ENCODE measurements at places on chromosomes 6 and 20.

DNA sequence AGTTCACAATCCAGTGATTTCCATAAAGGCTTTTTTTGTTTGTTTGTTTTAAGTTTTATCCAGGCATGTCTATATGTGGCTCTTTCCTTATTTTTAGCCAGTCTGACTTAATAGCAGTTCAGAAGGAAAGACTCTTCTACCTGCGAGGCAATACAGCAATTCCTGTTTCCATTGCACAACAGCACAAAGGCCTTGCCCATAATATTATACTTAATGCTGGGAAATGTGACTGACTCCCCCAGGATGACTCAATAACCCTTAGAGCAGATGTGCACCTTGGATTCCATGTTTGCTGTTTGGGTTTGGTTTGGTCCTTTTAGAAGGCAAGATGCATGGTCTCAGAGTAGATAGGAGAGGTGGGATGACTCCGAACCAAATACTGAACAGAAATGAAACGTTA lies 184.1 kb downstream of the MTFR2 start:
- no peak for DNase-seq

- DNase-seq: no peak
These were observed 22.6 kb downstream of the DYNLT1 start for GRCh38 chr6:158621694-158622544.

DNA sequence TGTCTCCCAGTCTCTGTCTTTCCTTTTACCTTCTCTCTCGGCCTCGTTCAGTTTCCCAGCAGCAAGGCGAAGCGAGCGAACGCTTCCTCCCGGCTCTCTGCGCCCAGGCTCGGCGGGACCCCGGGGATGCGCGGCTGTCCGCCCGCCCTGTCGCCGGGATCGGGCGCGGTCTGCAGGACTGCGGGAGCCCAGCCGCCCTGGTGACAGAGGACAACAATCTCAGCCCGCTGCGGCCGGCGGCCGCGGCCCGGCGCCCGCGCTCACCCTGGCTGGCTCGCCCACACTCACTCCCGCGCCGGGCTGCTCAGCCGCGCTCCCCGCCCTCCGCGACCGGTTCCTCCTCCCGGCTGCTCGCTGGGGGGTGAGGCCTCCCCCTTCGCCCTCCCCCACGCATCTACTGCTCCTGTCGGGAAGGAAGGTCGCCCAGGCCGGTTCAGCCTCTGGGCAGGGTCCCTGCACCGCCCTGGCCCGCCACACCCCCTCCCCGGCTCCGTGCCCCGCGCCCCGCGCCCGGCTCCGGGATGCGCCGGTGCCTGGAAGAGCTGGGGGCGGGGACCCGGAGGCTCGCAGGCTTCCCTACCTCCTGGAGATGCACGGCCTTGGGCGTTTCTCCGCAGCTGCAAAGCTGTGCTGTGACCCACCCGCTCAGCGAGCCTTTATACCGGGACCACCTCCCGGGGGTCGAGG lies 410 bp downstream of the SYNE1 start:
- DNase-seq: peak; percentile 58

- DNase-seq: no peak
These were observed 18.1 kb downstream of the SLX4IP start for GRCh38 chr20:10453241-10453640.

DNA sequence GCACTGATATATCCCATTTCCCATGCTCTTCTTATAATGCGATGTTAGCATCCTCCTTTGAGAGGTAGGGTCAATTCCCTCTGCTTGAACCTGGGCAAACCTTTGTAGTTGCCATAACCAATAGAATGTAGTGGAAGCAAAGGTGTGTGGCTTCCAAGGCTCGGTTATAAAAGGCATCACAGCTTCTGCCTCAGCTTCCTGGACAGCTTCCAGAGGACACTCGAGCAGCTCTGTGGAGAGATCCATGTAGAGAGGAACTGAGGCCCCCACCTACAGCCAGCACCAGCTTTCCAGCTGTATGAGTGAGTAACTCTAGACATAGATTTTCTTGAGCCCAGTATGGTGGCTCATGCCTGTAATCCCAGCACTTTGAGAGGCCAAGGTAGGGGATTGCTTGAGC lies 36.7 kb downstream of the FGD2 start:
- no peak for DNase-seq

GRCh38 chr6:170404697-170405096 lies 98.1 kb downstream of the FAM120B start:
- DNase-seq: no peak

GRCh38 chr6:117542493-117542892 lies 59.8 kb downstream of the GOPC start:
- DNase-seq: no peak

DNA sequence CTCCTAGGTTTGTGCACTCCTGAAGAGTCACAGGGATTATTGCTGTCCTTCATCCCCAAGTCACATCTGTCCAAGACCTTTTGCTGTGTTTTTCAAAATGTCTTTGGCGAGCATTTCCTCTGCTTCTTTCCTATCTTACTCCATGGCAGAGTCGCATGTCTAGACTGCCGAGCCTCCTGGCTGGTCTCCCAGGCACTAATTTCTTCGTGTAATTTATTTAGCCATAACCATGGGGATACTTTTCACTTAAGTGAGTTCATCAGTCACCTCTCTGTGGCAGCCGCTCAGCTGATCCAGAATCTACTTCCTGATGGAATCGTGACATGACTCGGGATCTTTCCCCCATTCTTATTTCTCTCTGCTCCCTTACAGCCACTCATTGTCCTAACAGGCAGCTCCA lies 25.8 kb downstream of the ADGRF5 start:
- DNase-seq: no peak

- peak; percentile 80 for DNase-seq
These were observed 22.2 kb downstream of the TFEB start for GRCh38 chr6:41713159-41713649.

DNA sequence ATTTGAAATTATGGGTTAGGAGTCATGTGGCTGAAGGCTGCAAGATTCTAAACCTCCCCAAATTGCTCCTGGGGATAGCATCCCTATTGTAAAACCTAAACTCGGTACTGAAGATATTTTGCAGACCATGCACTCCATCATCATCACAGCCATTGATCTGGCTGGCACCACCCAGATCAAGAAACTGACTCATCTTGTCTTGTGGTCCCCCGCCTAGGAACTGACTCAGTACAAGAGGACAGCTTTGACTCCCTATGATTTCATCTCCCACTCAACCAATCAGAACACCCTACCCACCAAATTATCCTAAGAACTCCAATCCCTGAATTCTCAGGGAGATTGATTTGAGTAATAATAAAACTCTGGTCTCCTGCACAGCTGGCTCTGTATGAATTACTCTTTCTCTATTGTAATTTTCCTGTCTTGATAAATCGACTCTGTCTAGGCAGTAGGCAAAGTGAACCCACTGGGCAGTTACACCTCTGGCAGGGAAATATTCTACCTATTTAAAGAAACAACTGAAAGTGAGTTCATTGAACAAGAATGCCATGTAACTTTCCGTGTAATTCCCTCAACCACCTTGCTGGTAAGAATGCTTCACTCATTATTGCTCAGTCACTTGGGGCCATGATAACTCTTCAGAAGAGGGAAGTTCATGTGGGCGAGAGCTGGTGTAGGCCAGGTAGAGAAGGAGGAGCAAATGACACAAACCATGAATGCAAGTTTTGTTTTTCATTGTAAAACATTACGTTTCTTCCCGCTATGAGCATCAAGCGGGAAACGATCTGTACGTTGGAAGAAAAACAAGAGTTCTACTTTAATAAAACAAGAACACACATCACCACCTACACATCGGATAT lies 602.9 kb upstream of the ARID1B start:
- DNase-seq: no peak

GRCh38 chr6:140001821-140002341 lies 627.4 kb upstream of the CITED2 start:
- DNase-seq: no peak

DNA sequence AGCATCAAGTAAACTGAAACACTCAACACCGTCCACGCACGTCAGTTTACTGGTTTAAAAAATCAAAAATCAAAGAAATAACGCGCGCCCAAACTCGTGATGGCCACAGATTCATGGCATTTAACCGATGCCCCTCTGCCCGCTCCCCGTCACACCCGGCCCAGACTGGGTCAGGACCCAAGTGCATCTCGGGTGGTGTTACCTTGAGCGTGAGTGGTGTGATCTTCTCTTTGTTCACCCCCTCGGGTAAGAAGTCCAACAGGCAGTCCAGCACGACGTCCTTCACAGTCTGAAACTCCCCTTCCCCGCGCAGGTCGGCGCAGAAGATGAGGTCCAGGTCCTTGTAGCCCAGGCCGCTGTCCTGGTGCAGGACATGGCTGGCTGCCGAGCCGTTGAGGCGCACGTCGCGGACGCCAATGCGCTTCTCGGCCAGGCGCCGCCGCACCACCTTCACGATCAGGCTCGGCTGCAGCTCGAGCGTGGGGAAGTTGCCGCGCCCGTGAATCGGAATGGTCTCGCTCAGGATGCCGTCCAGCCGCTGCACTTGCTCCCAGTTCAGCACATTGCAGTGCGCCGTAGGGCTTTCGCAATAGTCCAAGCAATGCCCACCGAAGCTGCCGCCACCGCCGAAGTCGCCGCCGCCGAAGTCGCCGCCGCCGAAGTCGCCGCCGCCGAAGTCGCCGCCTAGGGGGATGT lies 945 bp downstream of the TENT5A start:
- peak; percentile 75 for DNase-seq

- DNase-seq: peak; percentile 53
These were observed 141.5 kb downstream of the GMDS start for GRCh38 chr6:2103765-2104523.

DNA sequence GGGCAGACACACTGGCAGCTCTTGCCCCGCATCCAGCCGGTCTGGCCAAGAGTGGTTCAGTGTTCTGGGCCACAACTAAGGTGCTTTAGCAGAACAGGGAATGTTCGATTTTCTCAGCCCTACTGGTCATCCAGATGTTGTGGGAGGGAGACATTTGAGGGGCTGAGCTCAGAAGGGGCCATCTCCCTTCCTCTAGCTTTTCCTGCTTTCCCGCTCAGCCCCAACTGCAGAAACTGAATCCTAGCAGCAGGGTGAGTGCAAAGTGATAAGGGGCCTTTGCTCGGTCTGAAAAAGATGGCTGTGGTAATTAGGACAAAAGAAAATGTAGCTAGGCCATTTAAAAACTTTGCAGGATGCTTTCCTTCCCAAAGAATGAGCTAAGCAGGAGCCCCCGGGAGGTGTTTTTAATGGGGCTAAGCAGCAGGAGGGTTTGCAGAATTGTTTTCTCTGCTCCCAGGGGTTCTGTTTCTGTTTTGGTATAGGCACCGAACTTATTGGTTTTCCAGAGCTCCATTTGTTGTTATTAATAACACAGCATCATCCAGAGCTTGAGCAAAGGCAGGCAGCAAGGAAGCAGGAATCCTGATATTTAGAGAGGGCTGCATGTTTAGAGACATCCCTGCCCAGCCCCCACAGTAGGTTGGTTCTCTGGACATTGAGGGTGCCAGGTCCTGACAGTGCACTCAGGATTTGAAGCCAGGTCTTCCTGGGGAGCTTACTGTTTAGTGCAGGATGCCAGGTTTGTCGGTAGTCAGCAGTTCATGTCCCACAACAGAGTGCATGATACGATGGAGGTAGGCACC lies 210.9 kb downstream of the SLC24A3 start:
- DNase-seq: no peak

DNA sequence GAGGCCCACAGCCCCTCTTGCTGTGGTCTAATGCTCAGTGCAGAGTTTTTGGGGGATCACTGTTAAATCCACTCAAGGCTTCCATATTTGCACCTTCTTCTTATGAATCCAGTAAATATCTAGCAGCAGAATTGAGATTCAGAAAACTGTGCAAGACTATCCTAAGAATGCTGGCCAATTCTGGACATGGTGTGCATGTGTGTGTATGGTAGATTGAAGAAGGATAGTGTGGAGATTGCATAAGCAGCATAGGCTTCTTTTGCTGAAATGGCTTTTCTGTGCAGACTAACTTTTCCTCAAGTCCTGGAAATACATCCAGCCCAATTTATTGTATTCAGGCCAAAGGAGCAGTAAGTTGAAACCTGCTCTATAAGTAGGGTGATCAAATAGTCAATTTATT lies 39.7 kb downstream of the FBXO9 start:
- DNase-seq: no peak

DNA sequence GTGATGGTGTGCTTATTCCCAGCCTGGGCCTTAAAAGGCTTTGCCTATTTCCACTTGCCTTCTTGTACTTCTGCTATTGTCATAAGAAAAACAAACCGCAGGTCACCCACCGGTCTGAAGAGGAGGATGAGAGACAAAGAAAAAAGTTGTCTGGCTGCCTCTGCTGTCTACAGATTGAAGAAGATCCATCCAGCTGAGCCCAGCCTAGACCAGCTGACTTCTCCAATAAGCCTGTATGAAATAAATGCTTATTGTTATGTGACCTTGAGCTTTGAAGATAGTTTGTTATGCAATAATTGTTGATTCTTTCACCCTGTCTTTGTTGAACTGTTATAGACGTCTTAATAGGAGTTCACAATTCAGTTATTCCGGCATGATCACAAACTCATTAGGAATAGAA lies 223.8 kb upstream of the PRSS16 start:
- DNase-seq: no peak

DNA sequence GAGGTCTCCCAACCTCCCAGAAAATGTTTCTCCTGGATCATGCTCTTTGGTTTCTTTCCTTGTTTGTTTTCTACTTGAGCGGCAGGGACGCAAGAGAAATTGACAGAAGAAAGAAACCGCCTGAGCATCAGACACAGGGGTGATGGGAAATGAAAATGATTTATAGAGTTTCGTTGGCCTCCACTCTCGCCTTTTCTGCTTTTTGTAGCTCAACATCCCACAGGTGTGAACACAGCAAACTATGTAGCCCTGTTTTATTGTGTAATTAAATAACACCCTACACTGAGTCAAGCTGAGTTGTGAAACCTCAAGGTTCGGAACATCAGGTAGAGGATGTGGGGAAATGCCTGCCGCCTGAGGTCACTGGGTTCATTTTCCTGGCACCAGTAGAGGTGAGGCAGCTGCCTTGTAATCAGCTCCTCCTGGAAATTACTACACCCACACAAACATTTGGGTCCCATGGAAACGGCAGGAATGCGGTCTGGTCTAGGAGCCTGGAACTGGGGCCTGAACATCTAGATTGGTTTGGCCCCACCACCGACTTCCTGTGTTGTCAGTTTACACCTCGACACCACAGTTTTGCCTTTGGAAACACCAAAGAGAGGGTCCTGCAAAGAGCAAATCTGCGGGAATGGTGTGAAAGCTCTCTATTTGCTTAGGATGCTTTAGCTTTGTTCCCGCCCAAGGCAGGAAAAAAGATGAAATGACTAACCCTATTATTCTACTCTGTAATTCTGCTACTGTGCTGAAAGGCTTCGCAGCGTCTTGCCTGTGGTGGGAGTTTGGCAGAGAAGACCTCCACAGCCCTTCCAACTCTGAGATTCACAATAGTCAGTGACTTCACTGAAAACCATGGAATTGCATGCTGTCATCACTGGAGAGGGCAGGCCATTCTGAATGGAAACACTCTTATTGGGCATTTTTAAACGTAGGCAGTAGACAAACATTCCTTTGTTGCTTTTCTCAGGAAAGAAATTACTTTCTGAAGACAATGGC lies 53.0 kb downstream of the ADAT2 start:
- peak; percentile 98 for DNase-seq

GRCh38 chr20:47256668-47257236 lies 99.7 kb downstream of the ZMYND8 start:
- peak; percentile 59 for DNase-seq

- no peak for DNase-seq
These were observed 355.4 kb downstream of the CDH26 start for GRCh38 chr20:60313614-60314013.

All from astrocyte of the hippocampus (primary cell).